ENCODE measurements at places on chromosomes 2 and 18. TPM values are rescaled to one million over a fixed set of nuclear protein-coding genes. Genes with fewer than 3 reads are reported as not detected.

GALNT14 gene
- 41.7 TPM for polyA plus RNA-seq

DNA sequence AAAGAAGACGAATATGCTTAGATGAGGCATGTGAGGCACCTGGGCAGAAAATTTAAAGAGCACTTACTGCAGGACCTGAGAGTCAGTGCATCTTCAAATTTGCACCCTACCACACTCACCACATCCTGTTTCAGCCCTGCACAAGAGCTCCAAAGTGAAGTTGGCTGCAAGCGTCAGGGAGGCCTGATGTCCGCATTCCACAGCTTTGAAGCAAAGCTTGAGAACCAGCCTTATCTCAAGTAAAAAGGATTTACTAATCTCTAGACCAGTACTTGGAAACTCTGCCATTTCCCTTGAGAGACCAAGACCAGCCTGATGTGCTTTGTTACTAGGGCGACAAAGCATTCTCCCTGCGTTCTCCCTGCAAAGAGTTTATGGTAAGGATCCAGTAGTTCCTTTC, 3.4 kb upstream of the ASNSD1 start:
- no peak for DNase-seq

- no peak for DNase-seq
These were observed 3.7 kb downstream of the HDAC4 start for GRCh38 chr2:239396881-239397681.

GRCh38 chr2:54081574-54081973, 33.8 kb upstream of the ACYP2 start:
- no peak for DNase-seq

DNA sequence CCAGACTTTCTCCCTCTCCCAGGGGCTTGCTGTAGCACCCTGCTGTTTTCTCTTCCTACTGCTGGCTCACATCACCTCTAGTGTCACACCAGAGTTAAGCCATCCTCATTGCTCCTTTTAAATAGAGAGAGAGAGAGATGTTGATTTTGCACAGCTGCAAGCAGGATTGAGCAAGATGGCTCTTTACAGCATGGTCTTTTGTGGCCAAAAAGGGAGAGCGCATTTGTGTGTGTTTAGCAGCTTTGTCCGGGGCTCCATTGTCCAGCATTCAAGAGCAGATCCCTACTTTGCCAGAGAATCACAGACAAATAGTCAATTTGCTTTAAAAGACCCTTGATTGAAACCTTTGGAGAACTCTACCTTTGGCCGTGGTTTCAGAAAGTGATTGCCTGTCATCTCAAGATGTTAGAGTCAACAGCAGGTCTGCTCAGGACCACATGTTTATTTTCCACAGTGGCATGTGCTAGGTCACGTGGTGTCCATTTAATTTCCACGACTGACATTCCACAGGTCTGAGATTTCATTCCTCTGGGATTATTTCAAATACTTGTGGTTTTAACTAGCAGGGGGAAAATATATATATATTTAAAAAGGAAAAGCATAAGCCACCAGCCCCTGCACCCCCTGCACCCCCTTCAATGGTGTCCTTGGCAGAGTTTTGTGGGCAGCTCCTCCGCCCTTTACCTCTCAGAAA, 359.9 kb upstream of the SLC14A2 start:
- no peak for DNase-seq

KCMF1 gene
- 46.3 TPM for polyA plus RNA-seq

SH3RF3 gene
- 3.8 TPM for polyA plus RNA-seq

DNA sequence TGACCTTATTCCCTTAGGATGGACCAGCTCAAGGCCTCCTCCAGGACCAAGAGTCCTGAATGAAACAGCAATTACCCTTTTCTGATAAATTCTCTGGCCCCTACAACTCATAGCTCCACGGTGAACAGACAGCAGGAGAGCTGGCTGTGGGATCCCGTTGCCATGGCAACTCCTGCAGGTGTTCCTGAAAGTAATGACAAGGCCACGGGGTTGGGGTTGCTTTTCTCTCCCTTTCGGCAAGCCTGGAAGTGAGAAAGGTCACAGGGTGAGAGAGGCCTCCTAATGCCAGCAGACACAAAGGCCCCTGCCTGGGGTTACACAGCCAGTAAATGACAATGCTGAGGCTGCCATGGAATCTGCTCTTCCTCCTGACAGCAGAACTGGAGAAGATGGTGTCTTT, 403.0 kb downstream of the NBAS start:
- DNase-seq, result no peak

GRCh38 chr18:59810735-59811520, 88.9 kb upstream of the PMAIP1 start:
- no peak for DNase-seq

DNA sequence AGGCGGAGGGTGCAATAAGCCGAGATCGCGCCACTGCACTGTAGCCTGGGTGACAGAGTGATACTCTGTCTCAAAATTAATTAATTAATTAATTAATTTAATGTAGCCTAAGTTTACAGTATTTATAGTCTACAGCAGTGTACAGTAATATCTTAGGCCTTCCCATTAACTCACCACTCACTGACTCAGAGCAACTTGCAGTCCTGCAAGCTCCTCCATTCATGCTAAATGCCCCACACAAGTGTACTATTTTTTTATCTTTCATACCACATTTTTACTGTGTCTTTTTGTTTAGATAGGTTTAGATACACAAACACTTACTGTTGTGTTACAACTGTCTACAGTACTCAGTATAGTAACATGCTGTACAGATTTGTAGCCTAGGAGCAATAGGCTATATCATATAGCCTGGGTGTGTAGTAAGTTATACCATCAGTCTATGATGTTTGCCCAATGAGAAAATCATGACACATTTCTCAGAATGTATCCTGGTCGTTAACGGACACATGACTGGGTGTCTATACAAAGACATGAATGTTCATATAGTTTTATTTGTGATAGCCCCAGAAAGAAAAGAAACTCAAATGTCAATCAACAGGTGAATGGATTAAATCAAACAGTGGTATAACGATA, 15.8 kb upstream of the RNU2-63P start:
- DNase-seq, result no peak

TXNL4A gene
- polyA plus RNA-seq, result 99.7 TPM

GRCh38 chr2:116804901-116805300, 1009.6 kb upstream of the DDX18 start:
- DNase-seq, result no peak
